CD8-positive, alpha-beta T cell (primary cell): ENCODE measurements at places on chromosomes 3 and 15.

DNA sequence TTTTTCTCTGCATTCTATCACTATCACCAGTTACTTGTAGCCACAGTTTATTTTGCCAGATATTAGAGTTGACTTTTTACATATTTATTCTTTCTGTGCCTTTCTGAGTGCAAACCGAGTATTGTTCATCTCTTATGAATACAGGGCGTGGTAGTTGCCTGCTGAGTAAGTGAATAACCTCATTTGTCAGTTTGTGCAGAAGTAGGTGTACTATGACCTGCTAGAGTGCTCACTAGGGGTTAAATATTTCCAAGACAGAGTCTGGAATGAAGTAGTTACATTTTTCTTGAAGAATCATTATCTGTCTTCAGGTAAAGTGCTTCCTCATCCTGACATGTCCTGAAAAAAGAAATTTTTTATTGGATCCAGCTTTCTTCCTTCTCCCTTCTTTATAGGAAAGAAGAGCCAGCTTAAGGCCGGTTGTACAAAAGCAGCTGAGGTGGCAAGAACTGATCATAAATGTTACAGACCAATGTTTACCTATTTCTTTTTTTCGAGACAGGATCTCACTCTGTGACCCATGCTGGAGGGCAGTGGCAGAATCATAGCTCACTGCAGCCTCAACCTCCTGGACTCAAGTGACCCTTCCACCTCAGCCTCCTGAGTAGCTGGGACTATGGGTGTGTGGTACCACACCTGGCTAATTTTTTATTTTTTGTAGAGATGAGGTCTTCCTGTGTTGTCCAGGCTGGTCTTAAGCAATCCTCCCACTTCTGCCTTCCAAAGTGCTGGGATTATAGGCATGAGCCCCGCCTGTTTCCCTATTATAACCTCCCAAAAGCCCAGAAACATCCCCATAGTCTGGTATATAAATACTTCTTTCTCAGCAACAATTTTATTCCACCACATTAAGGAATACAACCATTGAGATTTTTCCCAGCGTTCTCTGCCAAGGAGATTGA is 182.5 kb downstream of the TPRG1 start:
- DNase-seq: no peak

GRCh38 chr15:27563765-27564370 is 535.2 kb downstream of the OCA2 start:
- no peak for DNase-seq

GRCh38 chr15:62739082-62739481 is 303.5 kb upstream of the TPM1 start:
- DNase-seq: no peak

DNA sequence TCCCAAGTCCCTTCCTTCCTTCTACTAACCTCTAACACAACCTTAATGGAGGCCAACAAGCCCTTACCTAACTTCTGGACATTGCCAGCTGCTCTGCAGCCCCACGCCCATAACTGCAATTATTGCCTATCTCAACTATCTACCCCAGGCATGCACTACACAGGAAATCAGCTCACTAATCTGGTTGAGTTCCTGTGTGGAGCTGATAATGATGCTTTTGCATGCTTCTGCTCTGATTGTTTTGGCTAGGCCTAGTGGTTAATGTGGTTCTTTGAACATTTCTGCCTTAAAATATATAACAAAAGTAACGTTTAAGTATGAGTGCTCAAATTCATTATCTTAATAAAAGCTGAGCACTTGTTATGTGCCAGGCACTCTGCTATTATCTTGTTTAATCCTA is 463.9 kb downstream of the MFSD1 start:
- no peak for DNase-seq

DNA sequence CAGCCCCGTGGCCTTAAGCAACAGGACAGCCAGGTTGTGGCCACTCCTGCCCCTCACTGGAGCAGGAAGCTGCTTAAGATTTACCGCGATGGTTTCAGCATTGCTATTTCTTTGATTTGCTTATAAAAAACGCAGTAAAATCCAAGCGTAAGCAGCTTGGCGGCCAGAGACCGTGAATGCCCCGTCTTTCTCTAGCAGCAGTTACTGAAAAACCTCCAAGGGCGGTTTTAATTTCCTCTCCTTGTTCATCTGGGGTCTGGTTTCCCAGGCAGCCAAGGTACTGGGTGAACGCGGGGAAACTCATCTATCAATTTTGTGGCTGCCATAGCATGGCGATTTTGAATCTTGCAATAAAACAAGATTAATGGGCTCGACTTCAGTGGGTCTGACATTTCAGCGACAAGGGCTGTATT is 130.3 kb downstream of the MINAR1 start:
- DNase-seq: no peak

DNA sequence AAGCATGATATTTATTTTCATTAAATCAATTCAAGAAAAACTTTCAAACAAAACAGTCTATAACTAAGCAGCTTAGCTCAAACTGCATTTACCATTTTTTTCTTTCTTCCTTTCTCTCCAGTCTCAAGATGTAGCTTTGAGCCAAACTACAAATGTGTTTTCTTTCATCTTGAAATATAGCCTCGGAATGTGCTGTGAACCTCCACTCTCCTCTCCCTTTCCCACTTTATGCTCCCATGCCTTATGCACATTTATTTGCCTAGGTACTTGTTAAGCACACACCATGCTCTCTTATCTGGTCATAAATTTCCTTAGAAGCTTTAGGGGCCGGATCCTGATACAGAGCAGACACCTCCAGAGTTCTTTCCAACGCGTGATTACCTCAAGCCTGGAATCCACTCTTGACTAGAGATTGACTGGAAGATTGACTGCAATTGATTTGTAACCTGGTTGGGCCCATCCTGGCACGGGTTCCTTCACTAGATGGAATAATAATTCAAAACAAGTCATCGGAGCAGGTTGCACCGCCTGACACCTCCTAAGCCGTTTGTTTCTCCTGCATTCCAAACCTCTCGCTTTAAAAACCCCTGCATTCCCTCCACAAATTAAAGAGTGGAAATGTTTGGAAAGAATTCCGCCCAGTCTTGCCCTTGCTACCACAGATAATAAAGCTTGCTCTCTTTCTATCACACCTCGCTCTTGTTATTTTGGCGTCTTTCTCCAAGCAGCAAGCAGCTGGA is 344.7 kb downstream of the CHL1 start:
- DNase-seq: no peak

- DNase-seq: no peak
These were observed 336.4 kb downstream of the IL20RB start for GRCh38 chr3:137294139-137294538.

- DNase-seq: no peak
These were observed 72.3 kb upstream of the ST3GAL6 start for GRCh38 chr3:98690876-98691275.

DNA sequence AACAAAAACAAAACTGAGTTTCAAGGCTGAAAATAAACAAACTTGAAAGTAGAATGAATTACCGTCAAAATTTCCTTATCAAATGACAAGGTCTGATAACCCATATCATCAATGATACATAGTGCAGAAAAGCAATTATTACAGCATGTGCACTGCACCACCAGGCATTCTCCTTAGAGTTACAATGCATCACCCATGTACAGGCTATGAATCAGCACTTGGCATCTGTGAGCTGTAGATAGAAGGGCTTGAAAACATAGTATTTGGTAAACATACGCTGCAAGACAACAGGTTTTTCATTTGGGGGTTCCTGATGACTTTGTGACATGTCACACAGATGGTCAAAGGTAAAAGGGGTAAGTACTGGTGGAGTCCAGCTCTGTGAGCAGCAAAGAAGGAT is 265.1 kb downstream of the CTNNB1 start:
- no peak for DNase-seq

GRCh38 chr3:191238321-191238817 is 39.3 kb downstream of the OSTN start:
- no peak for DNase-seq

- DNase-seq: no peak
These were observed 31.8 kb downstream of the IQGAP1 start for GRCh38 chr15:90419738-90420406.

DNA sequence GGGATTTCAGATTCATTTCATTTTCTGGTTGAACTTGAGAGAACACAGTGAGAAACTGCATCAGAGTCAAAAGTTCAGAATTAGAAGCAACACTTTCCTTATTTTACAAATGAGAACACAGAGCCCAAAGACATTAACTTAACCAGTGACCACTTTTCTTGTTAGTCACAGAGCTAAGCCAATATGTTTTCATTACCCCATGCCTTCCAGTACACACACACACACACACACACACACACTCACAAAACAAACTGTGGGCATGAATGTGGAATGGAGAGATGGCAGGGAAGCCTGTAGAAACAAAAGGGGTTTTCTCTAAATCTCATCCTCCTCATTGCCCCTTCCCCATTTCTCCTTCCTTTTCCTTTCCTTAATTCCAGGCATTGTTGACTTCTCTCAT is 267.4 kb upstream of the GADL1 start:
- DNase-seq: no peak

DNA sequence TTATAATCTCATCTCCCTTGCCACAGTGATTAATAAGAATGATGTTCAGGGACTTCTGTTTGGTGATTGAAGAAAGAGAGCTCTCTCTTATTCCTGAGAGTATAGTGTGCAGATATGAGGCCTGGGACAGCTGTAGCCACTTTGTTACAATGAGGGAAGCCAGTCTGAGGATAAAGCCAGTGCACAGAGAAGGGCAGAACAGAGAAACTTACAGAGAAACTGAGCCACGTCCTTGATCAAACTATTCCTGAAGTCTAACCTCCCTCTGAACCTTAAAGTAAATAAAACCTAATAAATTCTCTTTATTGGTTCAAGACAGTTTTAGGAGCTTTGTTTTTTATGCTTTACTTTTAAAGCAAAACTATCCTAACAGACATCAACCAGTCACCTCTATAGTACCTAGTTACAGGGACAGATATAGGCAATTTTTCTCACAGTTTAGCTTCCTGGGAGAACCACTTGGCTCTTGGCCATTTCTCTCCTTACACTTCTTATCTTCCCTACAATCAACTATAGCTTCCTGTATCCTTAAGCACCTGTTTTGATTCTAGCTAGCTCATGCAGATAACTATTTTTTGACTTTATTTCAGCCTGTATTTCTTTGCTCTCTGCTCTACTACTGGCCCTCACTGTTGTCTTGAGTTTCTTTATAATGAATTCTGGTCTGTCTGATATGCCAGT is 284.4 kb downstream of the SHQ1 start:
- DNase-seq: no peak

- DNase-seq: peak; percentile 14
These were observed 2.5 kb downstream of the XIRP1 start for GRCh38 chr3:39189959-39190269.

- no peak for DNase-seq
These were observed 62.4 kb downstream of the RAD18 start for GRCh38 chr3:8900869-8901268.

GRCh38 chr3:150140614-150141321 is 170.1 kb upstream of the PFN2 start:
- no peak for DNase-seq

- DNase-seq: no peak
These were observed 200.4 kb downstream of the NR1D2 start for GRCh38 chr3:24145481-24145880.

GRCh38 chr3:186107215-186108105 is 1.4 kb downstream of the ETV5 start:
- peak; percentile 52 for DNase-seq

DNA sequence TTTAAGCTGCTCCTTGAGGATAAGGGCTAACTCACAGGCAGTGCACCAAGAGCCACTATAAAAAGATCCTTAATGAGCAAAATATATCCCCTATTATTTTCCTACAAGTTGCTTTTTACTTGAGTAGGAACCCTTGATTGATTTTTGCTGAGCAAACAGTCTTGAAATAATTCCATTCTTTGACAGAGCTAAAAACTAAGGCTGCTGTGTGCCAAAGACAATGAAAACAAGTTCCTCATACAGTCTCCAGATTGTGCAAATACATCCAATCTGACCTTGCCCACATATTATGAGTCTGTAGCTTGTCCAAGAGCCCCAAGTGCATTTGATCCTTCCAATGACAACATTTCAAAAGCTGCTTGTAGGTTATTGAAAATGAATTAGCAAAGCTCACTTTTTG is 15.0 kb downstream of the PRKAR2A start:
- no peak for DNase-seq

GRCh38 chr3:107524841-107525643 is 2.3 kb downstream of the BBX start:
- DNase-seq: peak; percentile 77

- DNase-seq: no peak
These were observed 124.1 kb downstream of the TJP1 start for GRCh38 chr15:29698030-29698701.

DNA sequence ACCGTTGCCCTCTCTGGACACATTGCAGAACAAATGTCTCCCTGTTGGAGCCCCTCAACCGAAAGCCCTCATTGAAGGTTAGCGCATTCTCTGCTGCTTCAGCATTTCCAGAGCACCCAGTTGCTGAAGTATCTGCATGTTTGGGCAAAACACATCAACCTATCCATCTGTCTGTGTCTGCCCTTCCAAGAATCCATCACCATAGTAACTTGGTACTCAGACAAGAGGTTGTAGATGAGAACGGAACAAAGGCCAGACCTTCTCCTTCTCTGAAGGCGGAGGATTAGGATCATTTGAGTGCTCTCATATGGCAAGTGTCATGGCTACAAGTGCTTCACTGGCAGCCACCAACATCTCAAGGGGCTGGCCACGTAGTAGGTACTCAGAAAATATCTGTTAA is 23.1 kb upstream of the RHO start:
- no peak for DNase-seq

DNA sequence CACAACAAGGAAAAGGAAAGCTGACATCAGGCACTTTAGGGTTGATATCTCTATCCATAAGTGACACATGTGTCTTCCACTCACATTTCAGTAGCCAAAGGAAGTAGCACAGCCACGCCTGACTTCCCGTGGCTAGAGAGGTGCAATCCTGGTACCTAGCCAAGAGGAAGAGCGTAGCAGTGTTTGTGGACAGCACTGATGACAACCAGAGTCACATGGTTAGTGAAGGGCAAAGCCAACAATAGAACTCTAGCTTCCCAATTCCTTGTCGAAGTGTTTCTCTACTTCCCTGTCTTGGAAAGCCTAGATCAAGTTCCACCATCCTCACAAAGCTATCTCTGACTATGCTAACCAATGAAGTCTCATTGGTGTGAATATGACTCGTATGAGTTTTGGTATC is 189.2 kb downstream of the RSL24D1 start:
- DNase-seq: no peak
